ENCODE measurements at places on chromosomes 6 and 20.
A peak's percentile ranks its signal among the peaks of the same experiment; 100 is the strongest.

DNA sequence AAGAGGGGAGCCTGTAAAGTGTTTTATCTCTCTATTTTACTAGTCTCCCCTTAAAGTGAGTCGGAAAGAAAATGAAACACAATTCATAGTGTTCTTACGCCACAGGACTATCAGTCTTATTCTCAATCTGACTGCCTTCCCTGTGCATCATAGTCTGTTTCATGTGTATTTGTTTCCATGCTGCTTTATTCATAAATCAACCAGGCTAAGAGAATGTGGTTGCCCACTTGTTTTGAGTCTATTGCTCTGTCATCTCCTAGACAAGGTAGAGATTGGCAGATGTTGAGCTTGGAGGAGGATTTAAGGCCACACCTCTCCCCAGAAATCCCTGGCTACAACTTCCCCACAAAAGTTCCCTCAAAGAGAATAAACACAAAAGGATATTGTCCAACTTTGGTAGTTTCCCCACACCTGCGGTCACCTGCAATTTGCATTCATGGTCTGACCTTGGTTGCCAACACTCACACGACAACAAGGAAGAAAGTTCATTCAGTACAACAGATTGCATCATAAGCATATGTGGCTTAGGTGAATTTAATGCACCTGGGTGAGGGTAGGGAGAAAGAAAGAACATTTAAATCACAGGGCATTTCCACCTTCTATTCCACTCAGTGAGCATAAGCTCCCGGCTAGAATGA is 167.1 kb upstream of the FBXL4 start:
- DNase-seq = no peak

DNA sequence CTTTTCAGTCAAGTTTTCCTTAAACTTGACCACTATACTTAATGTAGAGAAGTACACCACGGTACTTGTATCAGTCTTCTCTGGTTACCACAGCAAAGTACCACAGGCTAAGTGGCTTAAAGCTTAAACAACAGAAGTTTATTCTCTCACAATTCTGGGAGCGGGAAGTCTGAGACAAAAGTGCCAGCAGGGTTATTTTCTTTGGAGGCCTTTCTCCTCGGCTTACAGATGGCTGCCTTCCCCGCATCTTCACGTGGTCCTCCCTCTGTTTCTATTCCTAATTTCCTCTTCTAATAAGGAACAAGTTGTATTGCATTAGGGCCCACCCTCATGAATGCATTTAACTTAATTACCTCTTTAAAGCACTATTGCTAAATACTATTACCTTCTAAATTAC is 258.0 kb downstream of the PLCB1 start:
- DNase-seq = no peak

DNA sequence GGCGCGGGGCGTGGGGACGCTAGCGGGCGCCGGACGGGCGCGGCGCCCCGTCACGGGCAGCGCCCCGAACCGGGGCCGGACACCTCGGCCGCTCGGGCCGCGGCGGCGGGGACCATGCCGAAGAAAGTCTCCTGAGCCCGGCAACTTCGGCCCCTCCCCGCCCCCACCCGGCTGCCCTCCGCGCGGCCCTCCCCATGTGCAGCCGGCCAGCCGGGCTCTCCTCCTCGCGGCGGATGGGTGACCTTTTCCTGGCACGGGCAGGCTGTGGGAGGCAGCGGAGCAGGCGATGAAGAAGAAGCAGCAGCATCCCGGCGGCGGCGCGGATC is 278 bp downstream of the UST start:
- no peak for DNase-seq

- no peak for DNase-seq
Observed at GRCh38 chr20:16434062-16434664, 139.1 kb downstream of the KIF16B start.

DNA sequence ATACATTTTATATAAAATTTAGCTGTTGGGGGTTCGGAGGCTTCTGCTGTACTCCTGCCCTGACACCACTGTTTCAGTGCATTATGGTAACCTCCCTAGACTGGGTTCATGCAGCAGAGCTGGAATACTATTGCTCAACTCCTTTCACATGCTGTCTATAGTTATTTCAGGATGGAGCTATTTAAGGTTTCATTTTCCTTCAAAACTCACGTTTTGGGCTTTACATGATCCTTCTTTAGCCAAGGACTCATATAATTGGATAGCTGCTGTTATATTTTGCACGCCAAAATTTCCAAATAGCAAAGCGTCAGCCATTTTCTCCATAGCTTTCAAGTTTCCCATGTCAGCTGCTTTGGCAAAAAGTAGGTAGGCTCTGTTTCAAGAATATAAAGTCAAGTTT is 76.8 kb downstream of the SEL1L2 start:
- no peak for DNase-seq

- no peak for DNase-seq
Observed at GRCh38 chr6:142459271-142459670, 157.5 kb downstream of the ADGRG6 start.

DNA sequence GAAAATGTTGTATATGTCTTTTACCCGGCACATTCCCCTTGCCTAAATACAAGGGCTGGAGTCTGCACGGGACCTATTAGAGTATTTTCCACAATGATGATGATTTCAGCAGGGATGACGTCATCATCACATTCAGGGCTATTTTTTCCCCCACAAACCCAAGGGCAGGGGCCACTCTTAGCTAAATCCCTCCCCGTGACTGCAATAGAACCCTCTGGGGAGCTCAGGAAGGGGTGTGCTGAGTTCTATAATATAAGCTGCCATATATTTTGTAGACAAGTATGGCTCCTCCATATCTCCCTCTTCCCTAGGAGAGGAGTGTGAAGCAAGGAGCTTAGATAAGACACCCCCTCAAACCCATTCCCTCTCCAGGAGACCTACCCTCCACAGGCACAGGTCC is 11.3 kb upstream of the MAPRE1 start:
- DNase-seq = no peak

- DNase-seq = no peak
Observed at GRCh38 chr6:79630380-79630882, 698 bp upstream of the SH3BGRL2 start.

DNA sequence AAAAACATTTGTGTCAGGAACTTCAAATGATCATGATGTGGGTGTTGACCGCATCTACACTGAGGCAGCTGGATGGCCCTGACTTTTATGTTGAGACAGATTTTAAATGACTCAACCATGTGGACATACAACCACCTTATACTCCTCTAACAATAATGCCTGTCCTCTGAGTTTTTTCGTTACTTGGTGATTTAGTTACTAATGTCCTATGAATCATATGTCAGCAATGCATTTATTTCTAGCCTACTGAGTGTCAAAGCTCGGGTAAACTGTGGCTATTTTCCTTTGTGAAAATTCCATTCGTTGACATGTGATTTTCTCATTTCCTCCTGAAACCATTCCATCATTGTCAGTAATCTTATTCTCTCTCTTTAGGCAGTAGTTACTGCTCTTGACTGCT is 38.9 kb upstream of the NKX2-4 start:
- no peak for DNase-seq

DNA sequence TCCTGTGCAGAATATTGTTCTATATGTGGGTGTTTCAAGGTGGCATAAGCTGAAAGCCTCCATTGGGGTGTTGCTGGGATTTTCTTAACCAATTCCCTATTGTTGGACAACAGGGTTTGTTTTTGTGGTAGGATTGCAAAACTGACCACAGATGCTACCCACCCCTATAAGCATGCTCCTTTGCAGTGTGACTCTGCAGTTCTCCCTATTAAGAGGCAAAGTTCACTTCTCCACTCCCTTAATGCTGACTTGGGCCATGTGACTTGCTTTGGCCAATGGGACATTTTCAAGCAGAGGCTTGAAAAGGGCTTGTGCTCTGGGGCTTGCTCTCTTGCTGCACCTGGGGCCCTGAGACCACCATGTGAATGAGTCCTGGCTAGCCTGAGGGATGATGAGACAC is 8.5 kb upstream of the ANGPT4 start:
- no peak for DNase-seq

DNA sequence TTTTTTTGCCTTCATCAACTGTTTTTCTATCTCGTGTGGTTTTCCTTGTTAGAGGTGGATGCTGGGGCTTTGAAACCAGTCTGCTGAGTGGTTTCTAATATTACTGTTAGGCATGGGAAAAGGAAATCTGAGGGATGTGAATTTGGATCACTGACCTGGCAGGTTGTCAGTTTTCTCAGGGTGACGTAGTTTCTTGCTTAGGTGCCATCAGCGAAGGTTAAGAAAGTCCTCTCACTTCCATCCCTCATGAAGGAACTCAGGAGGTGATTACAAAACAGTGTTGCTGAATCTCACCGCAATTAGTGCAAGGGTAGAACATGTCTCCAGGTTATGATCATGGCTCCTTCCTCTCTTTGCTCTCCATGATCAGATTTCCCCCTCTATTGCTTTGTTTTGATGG is 135.9 kb downstream of the SOX4 start:
- no peak for DNase-seq

DNA sequence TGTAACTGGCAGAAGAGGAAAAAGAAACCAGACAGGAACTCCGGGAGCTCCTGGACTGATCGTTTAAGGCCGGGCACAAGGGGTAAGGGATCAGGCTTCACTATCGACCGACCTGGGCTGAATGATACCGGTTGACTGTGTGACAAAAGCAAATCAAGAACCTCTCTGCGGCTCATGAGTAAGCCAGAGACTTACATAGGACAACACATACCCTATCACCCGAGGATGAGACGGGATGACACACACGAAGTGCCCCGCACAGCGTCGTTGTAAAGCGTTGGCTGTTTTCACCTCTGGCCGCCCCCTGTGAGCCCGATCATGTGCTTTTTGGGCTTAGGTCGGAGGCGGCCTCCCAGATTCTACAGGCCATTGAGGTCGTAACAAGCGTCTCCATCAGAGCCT is 695 bp upstream of the TGIF2 start:
- no peak for DNase-seq

- DNase-seq = no peak
Observed at GRCh38 chr6:142732790-142733189, 212.2 kb downstream of the HIVEP2 start.

- peak; percentile 46 for DNase-seq
Observed at GRCh38 chr20:5191829-5192569, 65.2 kb downstream of the CDS2 start.

GRCh38 chr20:5168651-5169396 is 42.0 kb downstream of the CDS2 start:
- DNase-seq = peak; percentile 23

- DNase-seq = no peak
Observed at GRCh38 chr20:37687478-37687805, 6.4 kb upstream of the CTNNBL1 start.

DNA sequence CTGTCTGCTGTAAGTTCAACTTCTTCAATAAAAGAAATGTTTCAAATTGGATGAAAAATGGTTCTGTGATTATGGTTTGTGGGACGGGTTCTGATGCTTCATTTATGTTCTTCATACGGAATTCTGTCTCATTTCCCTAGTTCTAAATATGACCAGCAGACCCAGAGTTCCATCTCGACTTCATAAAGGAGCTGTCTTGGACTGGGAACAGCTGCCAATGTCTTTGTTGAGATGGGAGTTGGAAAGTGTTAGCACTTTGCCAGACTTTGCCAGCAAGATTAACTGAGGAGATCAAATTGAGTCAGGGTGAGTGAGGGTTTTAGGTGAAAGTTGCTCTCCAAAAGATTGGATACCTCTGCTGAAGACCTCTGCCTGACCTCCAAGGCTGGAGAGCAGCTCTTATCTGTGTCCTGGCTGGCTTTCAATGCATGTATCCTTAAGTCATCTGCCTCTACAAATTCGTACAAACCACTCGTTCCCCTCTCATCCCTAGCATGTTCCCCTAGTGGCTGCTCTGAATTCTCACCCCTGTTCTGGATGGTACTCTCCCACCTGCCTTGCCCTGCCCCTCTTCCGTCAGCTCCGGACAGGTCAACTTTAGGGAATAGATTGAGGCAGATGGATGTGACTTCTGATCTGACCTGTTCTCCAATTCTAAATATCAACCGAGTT is at the start of gene EFCAB8:
Gene EFCAB8, plus strand, starts transcription at position 223 of the 672 bp plus-strand sequence. CDS start 4,870 bp downstream, outside the sequence.
- no peak for DNase-seq

GRCh38 chr6:160363016-160363996 is 15.1 kb downstream of the SLC22A3 start:
- DNase-seq = no peak

DNA sequence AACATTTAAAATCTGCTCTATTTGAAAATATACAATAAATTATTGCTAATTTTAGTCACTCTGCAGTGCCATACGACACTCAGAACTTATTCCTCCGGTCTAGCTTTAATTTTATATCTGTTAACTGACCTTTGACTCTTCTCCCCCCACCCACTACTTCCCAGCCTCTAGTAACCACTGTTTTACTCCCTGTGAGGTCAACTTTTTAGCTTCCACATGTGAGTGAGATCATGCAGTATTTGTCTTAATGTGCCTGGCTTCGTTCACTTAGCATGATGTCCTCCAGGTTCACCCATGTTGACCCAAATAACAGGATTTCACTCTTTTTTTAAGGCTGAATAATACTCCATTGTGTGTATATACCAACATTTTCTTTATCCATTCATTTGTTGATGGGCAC is 80.8 kb downstream of the RPP40 start:
- no peak for DNase-seq

- no peak for DNase-seq
Observed at GRCh38 chr20:20060234-20060998, 8.1 kb downstream of the CFAP61 start.

DNA sequence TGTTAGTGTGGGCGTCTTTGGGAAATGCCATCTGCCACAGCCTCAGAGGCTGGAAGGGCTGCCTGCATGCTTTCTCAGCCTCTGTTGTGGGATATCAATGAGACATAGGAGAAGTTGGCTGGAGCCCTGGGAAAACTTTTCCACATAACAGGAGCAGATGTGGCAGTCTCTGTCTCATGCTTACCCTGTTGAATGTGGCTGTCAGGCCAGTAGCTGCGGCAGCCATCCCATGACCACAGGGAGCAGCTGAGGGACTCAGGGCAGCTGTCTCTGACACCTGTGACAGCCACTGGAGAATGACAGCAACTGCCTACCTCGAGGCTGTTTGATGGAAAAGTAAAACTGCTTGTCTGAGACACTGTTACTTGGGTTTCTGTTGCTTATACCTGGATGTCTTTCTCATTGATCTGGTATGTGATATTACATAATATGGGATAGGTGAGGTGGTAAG is 64.4 kb downstream of the TULP4 start:
- DNase-seq = no peak

GRCh38 chr6:6591778-6592465 is 3.4 kb downstream of the LY86 start:
- no peak for DNase-seq

DNA sequence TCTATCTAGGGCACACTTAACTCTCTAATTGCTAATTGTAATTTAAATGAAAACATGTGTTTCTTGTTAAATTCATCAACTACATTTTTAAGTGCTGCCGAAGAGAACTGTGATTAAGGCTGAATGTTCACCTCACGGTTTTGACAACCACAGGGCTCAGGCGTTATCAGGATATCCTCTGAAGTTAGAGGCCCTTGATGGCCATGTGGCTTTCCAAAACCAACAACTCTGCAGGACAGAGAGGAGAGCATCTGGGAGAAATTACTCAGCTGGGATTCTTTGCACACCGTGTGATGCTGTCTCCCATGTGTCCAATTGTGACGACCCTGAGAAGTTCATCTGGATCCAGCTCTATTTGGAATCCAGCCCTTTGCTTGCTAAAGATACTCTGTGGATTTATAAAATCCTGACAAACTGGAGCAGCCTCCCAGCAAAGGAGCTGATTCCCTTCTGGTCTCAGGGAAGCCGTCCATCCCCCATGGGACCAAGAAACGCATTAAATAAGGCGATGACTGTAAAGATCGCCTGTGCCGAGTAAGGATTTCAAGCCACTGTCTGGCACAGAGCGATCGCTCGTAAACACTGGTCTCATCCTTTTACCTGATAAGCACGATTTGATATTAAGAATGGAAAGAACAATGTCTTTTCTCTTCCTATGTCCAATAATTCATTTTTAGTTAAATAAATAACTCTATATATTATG is 401.1 kb downstream of the CD83 start:
- no peak for DNase-seq

Data from NCI-H1417 treated with DMSO at 0.1 percent for 48 hours (cell line).